Stimulated activated CD4-positive, alpha-beta T cell treated with anti-CD3 and anti-CD28 coated beads, Interleukin-1b, Interleukin-23, amount 100 ng/mL, for 1 hour (primary cell): ENCODE measurements at places on chromosomes 2 and 18.

DNA sequence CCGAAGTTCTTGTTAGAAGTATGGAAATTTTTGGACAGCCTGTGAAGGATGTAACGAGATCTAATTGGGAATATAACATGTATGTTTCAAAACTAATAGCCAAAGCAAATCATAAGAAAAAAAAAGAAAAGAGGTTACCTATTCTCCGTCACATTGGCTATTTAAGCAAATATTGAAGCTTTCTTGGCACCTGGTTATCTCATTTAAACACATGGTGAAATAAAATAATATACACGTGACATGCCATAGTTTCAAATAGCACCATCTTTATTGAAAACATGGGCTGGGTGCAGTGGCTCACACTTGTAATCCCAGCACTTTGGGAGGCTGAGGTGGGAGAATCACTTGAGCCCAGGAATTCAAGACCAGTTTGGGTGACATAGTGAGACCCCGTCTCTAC is 56.7 kb downstream of the ZEB2 start:
- no peak for DNase-seq

- no peak for DNase-seq
Observed at GRCh38 chr2:70454936-70455544, 98.6 kb downstream of the TGFA start.

DNA sequence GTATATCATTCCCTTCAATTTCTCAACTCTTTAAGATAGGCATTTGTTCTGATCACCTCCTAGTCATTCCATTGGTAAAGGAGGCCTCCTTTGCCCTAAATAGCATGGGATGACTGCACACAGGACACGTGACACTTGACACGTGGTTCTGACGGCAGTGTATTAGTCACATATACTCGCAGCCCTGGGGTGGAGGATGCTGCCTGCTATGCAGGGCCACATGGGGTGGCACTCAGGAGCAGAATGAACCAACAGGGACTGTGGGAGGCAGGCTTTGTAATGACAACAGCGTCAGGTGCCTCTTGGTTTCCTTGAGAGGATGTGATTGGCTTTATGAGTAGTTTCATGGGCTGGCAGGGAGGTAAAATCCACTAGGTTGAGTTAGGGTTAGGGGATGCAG is 9.3 kb upstream of the KCNS3 start:
- DNase-seq = no peak

DNA sequence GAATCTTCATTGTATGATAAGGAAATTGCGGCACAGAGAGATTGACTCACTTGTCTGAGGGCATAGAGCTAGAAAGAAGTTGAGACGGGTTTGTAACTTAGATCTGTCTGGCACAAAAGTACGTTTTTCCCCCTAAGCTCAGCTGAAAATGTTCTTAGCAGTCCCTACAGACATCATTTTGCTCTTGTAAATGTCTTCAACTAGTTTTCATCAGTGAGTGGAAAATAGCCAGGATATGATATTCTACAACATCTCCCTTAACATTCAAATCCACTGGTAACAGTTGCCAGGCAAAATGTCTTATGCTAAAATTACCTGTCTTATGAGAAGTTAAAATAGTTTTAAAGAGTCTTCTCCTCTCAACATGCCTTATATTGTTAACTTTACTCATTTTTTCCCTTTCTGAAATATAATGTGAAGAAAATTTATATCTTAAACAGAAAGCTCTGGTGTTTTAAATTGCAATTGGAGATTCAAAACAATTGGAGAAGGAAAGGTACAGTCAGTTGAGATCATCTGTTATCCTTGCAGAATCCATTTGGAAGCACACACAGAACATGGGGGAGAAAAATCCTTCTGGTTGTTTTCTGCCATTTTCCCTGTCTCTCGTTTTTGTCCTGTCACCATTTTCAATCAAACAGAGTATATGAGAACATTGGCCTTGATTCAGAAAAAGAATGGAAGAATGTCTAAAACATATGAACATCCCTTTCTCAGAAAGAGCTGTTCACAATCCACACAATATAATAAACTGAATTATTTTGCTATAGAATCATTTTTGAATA is 255.0 kb downstream of the TRIB2 start:
- no peak for DNase-seq

DNA sequence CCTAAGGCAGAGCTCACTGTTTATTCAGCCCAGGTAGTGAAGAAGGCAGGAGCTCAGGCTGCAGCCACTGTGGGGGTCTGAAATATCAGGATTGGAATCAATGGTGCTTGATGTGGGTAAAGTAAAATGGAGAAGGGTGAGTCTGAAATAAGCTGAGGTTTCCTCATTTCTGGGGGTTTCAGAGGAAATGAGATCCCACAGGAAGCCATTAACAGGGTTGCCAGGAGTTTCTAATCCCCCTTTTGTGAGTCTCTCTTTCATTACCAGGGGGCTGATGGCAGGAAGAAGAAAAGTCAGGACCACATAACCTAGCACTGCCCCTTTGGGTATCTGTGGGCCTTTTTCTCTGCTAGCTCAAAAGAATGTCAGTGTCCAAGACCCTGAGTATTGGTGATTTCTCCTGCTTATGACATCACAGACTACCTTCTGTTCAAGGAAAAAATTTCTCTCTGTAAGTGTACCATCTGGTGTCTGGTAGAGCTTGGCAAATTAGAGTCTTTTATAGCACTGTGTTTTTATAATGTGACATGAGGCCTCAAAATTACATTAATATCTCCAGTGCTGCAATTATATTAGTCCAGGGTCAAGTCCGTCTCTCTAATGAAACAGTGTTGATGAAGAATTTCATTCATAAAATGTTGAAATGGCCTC is 56.0 kb downstream of the LBH start:
- no peak for DNase-seq

- DNase-seq = no peak
Observed at GRCh38 chr2:69097891-69098655, 85.1 kb downstream of the ANTXR1 start.
